ENCODE measurements at places on chromosomes 2 and 18.

DNA sequence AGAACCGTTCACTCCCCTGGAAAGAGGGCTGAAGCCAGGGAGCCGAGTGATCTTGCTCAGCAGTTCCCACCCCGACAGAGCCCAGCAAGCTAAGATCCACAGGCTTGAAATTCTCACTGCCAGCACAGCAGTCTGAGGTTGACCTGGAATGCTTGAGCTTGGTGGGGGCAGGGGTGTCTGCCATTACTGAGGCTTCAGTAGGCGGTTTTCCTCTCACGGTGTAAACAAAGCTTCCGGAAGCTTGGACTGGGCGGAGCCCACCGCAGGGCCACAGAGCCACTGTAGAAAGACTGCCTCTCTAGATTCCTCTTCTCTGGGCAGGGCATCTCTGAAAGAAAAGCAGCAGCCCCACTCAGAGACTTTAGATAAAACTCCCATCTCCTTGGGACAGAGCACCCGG, 180.8 kb downstream of the WDR7 start:
- DNase-seq, result no peak

- no peak for DNase-seq
Observed at GRCh38 chr2:147098940-147099339, 745.9 kb upstream of the ACVR2A start.

GRCh38 chr2:75998451-75998850, 287.7 kb upstream of the GCFC2 start:
- no peak for DNase-seq

DNA sequence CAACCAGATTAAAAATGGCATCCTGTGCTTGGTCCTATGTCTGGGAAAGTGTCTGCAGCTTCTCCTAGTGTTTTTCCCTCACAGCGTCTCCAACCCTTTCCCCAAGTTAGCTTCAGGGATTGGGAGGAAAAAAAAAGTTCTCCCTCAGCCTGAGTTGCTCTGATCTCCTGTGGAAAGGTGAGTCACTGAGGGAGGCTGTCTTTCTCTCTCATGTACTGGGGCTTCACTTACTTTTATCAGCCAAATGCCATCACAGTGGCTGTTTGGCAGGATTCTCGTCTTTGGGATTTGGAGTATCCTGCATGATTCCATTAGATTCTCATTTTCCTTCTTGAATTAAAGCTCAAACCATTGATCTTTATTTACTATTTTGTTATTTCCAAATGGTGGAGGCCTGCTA, 18.1 kb downstream of the GTF2A1L start:
- no peak for DNase-seq

- DNase-seq, result no peak
Observed at GRCh38 chr18:33316146-33316587, 124.4 kb downstream of the CCDC178 start.
